ENCODE measurements at places on chromosomes 1 and 21.
A peak's percentile ranks its signal among the peaks of the same experiment; 100 is the strongest.

- no peak for DNase-seq
These were observed at the start of gene CD48 for GRCh38 chr1:160711602-160712311. TSS of gene CD48 (minus strand) at chr1:160711822. CDS start at chr1:160711763, 59 bp downstream.

- no peak for DNase-seq
These were observed 507.0 kb downstream of the TTLL7 start for GRCh38 chr1:83491930-83492329.

DNA sequence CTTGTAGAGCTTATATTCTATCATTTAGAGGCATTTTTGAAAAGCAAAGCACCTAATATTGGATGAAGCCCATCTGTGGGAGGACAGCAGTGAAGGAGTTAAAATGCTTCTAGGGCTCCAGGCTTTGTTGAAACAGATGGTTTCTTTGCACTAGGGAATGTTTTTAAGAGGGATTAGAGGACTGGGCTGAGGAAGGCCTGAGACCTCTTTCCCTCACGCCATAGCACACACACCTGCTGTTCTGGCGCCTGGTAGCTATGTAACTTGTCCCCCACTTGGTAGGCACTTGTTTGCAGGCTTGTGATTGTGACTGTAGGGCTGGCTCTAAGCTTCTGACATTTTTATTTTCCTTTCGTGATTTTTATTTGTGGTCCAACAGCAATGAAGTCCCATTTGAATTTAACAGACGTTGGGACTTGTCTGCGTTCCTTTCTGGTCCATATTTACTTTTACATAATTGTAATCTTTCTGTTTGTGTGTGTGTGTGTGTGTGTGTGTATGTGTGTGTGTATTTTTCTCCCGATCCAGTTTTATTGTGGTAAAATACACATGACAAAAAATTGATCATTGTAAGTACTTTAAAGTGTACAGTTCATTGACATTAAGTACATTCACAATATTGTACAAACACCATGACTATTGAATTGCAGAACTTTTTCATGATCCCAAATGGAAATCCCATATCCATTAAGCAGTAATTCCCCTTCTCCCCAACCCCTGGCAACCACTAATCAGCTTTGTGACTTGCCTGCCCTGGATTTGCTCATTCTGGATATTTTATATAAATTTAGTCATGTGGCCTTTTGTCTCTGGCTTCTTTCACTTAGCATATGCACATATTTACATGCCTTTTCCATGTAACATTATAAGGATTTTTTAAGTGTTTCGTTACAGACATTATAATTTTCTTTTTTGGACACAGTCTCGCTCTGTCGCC, 33.5 kb upstream of the MACF1 start:
- DNase-seq: peak; percentile 84

GRCh38 chr1:185961664-185962063, 227.5 kb downstream of the HMCN1 start:
- DNase-seq: no peak

- peak; percentile 64 for DNase-seq
These were observed 8.8 kb downstream of the FMO1 start for GRCh38 chr1:171256940-171257606.

DNA sequence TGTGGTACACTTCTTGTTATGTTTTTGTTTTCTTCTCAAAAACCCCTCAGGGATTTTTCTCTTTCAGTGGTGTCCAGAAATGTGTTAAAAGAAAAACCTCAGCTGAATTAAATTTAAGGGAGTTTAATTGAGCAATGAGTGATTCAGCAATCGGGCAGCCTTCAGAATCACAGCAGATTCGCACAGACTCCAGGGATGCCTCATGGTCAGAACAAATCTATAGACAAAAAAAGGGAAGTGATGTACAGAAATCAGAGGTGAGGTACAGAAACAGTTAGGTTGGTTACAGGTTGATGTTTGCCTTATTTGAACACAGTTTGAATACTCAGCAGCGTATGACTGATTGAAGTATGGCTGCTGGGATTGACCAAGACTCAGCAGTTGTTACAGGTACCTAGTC, 86.2 kb downstream of the TLR5 start:
- DNase-seq: no peak

DNA sequence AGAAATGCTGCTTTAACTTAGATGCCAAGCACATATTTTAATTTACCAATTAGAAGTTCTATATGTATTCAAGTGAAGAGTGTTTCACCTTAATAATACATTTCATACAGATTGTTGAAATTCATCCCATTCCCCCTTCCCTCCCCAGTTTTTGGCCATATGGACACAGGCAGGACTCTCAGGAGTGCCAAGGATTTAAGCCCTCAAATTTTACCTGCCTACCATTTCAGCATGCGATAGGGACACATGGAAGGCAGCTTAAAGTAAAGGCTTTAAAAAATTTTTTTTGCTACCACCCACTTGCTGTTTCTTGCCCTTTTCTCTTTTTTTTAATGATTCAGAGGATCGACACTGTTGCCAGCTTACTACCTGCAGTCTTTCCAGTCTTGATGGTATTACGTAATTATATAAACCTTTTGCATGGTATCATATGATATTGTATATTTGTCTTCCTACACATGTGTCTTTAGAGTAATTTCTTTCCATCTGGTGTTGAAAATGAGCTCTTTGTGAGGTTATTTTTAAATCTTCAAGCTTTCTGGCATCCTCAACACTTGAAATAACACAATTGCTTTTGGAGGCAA, 7.0 kb downstream of the EPB41 start:
- DNase-seq: no peak

DNA sequence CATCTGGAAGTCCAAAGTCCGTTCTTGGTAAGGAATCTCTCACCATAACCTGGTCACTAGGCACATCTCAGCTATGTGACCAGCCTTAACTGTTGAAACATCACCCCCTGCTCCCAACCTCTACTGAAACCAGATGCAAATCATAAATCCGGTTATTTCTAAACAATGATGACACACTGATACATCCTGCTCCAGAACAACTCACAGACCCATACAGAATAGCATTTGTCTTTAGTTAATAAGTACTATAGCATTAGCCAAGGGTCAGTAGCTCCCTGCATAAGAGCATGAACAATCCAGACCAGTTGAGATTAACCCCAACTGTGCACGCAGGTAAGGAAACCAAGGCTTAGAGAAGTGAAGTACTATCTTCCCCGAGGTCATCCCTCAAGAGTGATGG, 38.0 kb upstream of the KCTD3 start:
- no peak for DNase-seq

- no peak for DNase-seq
These were observed 171.7 kb downstream of the HUNK start for GRCh38 chr21:32044205-32045180.

- no peak for DNase-seq
These were observed 393 bp downstream of the LYSMD1 start for GRCh38 chr1:151165281-151165737.

- DNase-seq: peak; percentile 18
These were observed 543.0 kb upstream of the PLXNA2 start for GRCh38 chr1:208787219-208787618.

GRCh38 chr1:232247669-232248068, 382.3 kb downstream of the SIPA1L2 start:
- DNase-seq: no peak

- no peak for DNase-seq
These were observed 59.4 kb downstream of the ARID4B start for GRCh38 chr1:235268379-235269125.

GRCh38 chr1:52413410-52413989, 9.1 kb downstream of the PRPF38A start:
- no peak for DNase-seq

GRCh38 chr1:25096307-25097150, 135.8 kb downstream of the SYF2 start:
- DNase-seq: no peak

DNA sequence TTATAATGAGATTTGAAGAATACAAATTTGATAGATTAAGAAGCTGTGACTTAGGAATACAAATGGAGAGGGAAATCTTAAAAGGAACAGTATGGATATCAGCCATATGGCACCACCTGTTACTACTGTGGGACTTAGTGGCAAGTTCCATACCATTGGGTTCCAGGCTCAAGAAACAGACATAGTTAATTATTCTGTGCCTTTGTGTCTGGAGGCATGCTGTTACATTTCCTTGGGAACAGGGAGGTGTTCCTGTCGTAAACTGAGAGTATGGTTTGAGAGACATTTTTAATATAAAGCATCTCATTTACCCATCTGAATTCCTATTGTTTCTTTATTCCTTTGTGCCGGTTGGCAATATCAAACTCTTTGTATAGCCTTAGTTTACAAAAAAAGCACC, 15.2 kb downstream of the PLA2G4A start:
- no peak for DNase-seq

DNA sequence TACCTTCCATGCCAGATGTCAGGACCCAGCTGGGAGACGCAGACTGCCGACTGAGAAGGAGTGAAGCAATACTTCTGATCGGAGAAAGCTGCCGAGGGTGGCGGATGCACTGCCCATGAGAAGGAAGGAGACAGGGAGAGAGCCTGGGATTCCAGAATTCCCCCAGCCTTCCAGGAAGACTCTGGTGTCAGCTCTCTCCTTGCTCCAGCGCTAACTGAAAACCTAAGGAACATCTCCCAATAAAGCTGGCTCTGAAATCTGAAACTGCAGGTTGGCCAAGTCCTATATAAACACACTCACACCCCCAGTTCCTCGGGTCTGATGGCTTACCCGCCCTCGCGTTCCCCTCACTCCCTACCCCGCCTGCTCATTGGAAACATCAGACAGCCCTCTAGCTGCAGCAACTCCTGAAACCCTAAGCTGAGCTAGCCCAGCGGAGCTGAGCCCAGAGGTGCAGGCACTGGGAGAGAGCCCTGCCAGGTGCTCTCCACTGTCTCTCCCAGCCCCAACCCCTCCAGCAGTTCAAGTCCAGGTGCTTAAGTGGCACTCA, 52.3 kb downstream of the PLEKHA6 start:
- DNase-seq: peak; percentile 62

- DNase-seq: peak; percentile 92
These were observed 52.0 kb downstream of the SLC9A1 start for GRCh38 chr1:27102707-27103468.

DNA sequence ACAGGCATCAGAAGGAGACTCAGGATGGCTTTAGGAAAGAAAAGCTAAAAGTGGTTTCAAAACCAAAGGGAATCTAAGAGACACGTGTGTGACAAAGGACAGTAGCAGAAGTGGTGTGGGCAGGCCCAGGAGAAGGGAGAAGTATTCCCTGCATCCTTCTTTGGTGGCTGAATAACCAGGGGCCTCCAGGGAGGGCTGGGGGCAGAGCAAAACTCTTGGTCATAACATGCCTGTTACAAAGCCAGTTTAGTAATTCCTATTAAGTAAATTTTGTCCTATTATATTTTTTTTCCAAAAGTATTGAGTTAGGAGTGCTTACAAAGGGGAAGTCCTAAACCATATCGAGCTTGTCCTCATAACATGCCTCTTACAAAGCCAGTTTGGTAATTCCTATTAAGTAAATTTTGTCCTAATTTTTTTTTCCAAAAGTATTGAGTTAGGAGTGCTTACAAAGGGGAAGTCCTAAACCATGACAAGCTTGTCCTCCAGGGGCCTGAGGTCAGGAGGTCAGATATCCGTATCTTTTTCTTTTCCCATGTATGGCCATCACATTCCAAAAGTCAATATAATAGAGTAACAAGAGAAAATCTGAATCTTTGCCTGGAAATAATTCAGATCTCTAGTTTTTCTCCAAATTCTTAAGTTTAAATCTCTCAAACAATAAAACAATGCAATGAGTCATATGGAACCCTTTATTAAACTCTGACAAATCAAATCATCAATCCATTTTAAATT, 509.2 kb downstream of the LTN1 start:
- no peak for DNase-seq

GRCh38 chr1:26160527-26161414, 1.9 kb downstream of the FAM110D start:
- DNase-seq: no peak

GRCh38 chr1:226425004-226425378, 17.1 kb upstream of the PARP1 start:
- no peak for DNase-seq

GRCh38 chr1:205986292-205986691, 16.9 kb downstream of the RAB7B start:
- DNase-seq: no peak

DNA sequence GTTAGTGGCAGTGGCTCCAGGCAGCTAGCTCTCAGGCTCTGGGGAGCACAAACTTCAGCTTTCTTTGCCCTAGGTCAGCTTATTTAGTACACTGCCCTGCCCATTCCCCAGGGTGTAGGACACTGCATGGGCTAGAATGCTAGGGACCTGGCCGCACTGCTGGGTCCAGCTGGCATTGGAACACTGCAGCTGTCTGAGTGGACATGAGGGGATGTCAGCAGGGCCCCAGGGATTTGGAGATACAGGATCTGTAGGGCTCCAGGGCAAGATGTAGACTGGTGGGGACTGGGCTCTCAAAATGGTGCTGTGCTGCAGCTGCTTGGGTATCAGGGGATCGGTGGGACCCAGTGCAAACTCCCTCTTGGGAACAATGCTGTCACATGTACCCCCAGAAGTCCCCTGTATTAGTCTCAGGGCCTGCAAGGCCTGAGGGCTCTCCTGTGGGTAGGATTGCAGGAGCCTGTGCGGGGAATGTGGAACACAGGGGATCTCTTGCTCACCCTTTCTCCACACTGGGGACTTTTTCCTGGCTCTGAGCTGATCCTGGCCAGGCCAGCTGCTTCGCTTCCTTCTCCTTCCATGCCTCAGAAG, 25.2 kb upstream of the TTC22 start:
- no peak for DNase-seq

DNA sequence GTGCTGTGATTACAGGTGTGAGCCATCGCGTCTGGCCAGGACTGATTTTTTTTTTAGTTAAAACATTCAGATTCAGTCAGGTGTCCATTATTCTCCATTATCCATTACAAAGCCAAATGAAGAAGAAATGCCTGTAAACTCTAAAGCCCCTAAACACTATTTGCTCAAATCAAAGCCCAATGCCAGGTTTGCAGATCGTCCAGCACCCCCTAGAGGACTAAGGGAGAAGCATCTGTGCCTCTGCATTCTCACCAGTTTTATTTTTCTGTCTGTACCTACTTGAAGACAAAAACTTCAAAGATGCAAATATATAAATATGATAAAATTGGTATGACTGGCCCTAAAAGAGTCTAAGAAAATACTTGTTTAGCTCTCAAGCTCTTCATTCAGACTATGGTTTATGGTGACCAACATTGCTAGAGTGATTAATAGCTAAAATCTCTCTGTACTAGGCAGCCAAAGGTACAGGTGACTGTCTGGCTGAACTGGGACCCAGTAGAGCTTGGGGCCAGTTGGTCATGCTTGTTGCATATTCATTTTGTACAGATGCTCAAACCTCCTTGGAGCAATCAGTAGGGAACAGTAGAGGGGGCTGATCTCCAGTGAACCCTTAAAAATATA, 138.4 kb downstream of the SYT2 start:
- peak; percentile 68 for DNase-seq

GRCh38 chr1:238592621-238593020, 701.9 kb upstream of the ZP4 start:
- DNase-seq: no peak

- no peak for DNase-seq
These were observed 266.9 kb downstream of the TGFB2 start for GRCh38 chr1:218611916-218612585.

GRCh38 chr1:212922016-212922415, 28.3 kb upstream of the VASH2 start:
- no peak for DNase-seq

DNA sequence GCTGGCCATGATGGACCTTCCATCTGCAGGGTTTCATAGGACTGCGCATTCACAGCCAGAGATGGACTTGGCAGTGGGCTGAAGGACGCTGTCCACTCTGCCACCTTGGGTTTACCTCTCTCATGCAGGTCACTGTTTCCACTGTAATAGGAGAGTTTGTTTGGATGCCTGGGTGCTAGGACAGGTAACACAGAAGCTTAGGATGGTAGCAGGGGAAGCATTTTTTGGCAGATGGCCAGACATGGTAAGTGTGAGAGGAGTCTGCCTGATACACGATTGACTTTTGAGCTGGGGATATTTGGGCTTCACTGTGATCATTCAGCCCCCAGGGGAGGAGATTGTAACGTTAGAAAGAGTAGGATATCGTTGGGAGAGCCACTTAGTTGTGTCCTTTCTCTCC, 11.8 kb downstream of the PSEN2 start:
- DNase-seq: no peak
